ENCODE measurements at places on chromosomes 16 and 17.
A peak's percentile ranks its signal among the peaks of the same experiment; 100 is the strongest.

DNA sequence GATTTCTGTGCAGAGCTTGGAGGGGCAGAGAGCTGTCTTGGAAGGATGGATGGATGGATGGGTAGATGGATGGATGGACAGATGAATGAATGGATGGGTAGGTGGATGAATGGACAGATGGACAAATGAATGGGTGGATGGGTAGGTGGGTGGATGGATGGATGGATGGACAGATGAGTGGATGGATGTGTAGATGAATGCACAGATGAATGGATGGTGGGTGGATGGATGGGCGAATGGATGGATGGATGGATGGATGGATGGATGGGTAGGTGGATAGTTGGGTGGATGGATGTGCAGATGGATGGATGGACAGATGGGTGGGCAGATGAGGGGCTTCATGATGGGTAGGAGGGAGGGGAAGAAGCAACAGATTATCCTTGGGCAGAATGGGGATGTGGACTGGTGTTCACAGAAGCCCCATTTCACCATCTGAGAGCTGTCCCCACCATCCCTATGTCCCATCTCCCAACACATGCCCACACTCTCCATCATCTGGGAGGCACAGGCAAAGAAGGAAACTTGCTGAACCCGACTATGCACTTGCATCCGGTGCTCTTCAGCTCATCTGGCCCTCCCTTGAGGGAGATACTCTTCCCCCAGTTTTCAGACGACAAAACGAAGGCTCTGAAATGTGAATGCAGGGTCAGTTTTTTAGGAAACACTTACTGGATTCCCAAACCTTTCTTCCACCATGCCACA is 57.2 kb downstream of the IL21R start:
- no peak overlapping the region for H3K27ac ChIP-seq
- peaks cover 29% of the 10 kb centered on the region for H3K4me1 ChIP-seq
- H3K36me3 ChIP-seq = peaks cover 7% of the 10 kb centered on the region
- DNase-seq = no peak

DNA sequence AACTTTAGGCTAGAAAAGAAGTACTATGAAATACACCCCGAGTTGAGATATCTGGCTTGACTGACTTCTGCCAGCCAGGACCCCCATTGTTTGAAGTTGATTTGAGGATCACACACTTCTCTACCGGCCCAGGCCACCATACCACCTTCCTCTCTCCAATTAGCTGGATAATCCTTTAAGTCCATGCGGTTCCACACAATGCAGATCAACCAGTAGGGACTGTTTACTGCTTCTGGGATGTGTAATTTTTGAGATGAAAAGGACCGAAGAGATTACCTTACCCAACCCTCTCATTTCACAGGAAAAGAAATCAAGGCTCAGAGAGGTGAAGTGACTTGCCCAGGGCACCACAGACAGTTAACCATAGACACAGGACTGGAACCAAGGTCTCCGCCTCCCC is 20.5 kb downstream of the ERN1 start:
- peaks cover 47% of the 10 kb centered on the region for H3K4me1 ChIP-seq
- no peak overlapping the region for H3K4me3 ChIP-seq
- DNase-seq = no peak

- no peaks in the 10 kb centered on the region for H3K27me3 ChIP-seq
- DNase-seq = peak; percentile 2
- peaks cover 42% of the 10 kb centered on the region for H3K4me1 ChIP-seq
- H3K36me3 ChIP-seq = no peaks in the 10 kb centered on the region
Measured at GRCh38 chr17:79984045-79984840, 51.4 kb downstream of the TBC1D16 start.

- no peak overlapping the region for H3K27ac ChIP-seq
- peaks cover 2% of the 10 kb centered on the region for H3K27me3 ChIP-seq
- no peak for DNase-seq
- H3K4me1 ChIP-seq = peaks cover 3% of the 10 kb centered on the region
Measured at GRCh38 chr17:50467114-50467854, 1.4 kb downstream of the CHAD start.

GRCh38 chr17:36057911-36058310 is 6.2 kb upstream of the CCL18 start:
- DNase-seq = no peak
- H3K27me3 ChIP-seq = peaks cover 11% of the 10 kb centered on the region
- H3K4me3 ChIP-seq = no peak overlapping the region
- H3K27ac ChIP-seq = no peak overlapping the region
- no peaks in the 10 kb centered on the region for H3K36me3 ChIP-seq

GRCh38 chr16:12484972-12485371 is 318.7 kb downstream of the CPPED1 start:
- peaks cover 1% of the 10 kb centered on the region for H3K36me3 ChIP-seq
- no peaks in the 10 kb centered on the region for H3K27me3 ChIP-seq
- no peak for DNase-seq
- H3K4me1 ChIP-seq = no peaks in the 10 kb centered on the region
- H3K4me3 ChIP-seq = no peak overlapping the region

DNA sequence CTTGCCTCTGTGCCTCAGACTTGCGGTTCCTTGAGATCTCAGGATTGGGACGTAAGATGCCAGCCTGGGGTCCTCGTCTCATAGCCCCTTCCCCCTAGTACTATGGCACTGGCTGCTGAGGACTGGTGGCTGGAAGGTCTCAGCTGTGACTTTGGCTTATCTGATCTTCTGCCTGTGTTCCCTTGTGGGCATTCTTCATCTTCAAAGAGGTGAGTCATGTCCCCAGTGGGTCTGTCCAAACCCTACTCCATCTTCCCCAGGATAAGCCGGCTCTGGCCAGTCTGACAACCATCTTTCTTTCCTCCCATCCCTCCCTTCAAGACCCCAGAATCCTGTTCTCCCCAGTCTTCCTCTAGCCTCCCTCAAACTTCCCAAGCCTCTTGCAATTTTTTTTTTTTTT is 3.6 kb downstream of the CD19 start:
- H3K27me3 ChIP-seq = peaks cover 8% of the 10 kb centered on the region
- no peak overlapping the region for H3K4me3 ChIP-seq
- H3K4me1 ChIP-seq = no peaks in the 10 kb centered on the region
- no peak overlapping the region for H3K27ac ChIP-seq
- peaks cover 2% of the 10 kb centered on the region for H3K36me3 ChIP-seq

- H3K4me1 ChIP-seq = peaks cover 47% of the 10 kb centered on the region
- H3K36me3 ChIP-seq = no peaks in the 10 kb centered on the region
- no peak for DNase-seq
- H3K4me3 ChIP-seq = no peak overlapping the region
- H3K27ac ChIP-seq = no peak overlapping the region
Measured at GRCh38 chr17:80499961-80500665, 23.7 kb upstream of the NPTX1 start.

- no peak overlapping the region for H3K4me3 ChIP-seq
- DNase-seq = peak; percentile 68
- H3K27ac ChIP-seq = no peak overlapping the region
- peaks cover 36% of the 10 kb centered on the region for H3K36me3 ChIP-seq
Measured at GRCh38 chr17:76085731-76086366, 6.9 kb downstream of the ZACN start.

DNA sequence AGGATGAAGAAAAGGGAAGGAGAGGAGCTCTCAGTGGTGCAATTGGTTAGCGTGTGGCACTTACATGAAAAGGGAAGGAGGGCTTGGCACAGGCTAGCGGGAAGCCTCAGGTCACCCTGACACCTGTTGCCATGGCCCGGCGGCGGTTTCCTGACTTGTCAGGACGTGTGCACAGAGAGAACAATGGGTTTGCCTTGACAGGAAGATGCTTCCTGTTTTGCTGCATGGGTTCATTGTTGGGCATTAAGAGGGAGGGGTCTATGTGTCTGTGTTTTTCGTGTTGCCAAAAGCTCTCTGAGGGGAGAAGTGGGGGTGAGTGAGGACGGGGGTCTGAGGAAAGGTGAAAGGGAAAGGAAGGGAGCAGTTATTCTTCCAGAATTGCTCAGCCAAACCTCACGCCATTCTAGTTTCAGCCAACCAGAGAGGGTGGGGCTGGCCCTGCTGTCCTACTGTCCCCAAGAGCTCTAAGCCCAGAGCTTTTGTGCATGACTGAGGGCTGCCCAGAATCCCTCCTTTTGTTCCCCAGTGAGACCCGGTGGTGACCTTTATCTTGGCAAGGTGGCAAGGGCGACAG is 17.1 kb upstream of the CCR7 start:
- no peak overlapping the region for H3K27ac ChIP-seq
- no peak for DNase-seq
- H3K36me3 ChIP-seq = peaks cover 8% of the 10 kb centered on the region
- peaks cover 42% of the 10 kb centered on the region for H3K27me3 ChIP-seq
